ENCODE measurements at places on chromosomes 1 and 21.

DNA sequence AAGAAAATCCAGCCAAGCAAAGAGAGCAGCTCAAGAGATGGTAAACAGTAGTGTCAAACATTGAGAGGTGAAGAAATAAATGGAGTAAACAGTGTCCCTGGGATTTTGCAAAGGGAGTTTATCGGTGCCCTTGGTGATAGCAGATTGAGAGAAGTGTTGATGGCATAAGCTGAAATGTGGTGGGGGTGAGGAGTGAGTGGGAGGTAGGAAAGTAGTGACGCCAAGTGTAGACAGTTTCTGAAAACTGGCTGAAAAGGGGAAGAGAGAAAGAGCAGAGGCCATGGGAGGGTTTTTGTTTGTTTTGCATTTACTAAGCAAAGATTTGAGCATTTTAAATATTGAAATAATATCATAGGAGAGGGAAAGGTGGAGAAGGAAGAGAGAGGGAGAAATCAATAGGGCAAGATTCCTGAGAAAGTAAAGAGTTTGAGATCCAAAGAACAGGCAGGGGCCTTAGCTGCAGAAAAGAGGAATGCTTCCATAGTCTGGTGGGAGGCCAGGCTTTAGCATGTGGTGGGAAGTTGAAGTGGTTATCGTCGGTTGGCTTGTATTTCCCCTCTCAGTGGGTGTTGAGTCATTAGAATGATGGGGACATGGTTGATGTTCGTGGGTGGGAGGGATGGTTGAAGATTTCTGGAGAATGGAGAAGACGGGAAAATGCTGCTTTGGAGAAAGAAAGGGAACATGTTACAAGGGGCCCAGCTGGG is 26.8 kb upstream of the RASAL2 start:
- no peak for DNase-seq

GRCh38 chr1:56574794-56575193 is 4.6 kb downstream of the PLPP3 start:
- DNase-seq = no peak

GRCh38 chr1:204126956-204127355 is 24.9 kb downstream of the ETNK2 start:
- no peak for DNase-seq

DNA sequence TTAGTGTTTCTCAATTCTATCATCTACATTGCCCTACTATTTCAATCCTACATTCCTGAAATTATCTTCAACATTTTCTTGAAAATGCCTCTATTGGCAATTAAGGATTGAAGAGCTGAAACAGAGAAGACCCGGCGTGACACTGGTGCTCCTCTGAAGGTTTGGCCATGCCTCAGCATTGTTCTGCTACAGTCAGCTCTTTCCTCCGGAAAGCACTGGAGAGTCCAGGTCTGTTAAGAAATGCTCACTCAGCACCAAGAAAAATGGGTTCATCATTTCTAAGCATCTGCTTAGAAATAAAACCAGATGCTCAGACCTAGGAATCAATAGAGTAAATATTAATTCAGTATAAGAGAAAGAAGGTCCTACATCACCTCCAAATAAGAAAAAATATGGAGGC is 58.8 kb downstream of the WARS2 start:
- no peak for DNase-seq

Measured in DMS153 (cell line).